ENCODE measurements at places on chromosomes 1 and 21.

- no peak for DNase-seq
These were observed 150.1 kb downstream of the PLPP3 start for GRCh38 chr1:56429288-56429687.

DNA sequence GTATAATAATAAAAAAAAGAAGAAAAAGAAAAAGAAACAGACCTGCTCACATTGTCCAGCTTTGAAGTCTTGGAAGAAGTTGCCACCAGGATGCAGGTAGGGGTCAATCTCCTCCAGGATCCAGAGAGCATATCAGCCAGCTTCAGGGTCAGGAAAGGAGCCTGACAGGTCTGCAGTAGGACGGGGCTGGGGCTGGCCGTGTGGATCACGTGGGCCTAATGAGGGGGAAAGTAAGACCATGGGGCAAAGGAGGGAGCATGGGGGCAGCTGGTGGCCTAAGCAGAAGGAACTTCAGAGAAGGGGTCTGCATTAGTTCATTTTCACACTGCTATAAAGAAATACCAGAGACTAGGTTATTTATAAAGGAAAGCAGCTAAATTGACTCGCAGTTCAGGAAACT, 19.3 kb upstream of the SMYD3 start:
- no peak for DNase-seq

DNA sequence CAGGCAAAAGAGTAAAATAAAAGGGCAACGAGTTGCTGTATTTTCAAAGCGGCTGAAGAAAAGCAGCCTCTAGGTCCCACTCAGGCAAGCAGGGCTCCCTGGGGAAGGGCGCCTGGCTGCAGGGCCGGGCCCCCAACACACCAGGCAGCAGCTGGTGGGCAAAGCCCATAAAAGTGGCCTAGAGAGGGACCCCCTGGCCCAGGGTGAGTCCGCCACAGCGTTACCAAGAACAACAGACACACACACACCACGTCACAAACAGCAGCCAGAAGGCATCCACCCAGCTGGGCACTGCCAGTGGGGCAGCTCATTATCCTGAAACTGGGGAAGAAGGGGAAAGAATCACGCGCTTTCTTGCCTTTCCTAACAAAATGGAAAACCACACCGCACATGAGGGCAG, 4.7 kb downstream of the SUMO3 start:
- DNase-seq = no peak

GRCh38 chr1:220828179-220828490, 41.4 kb downstream of the MTARC1 start:
- no peak for DNase-seq

DNA sequence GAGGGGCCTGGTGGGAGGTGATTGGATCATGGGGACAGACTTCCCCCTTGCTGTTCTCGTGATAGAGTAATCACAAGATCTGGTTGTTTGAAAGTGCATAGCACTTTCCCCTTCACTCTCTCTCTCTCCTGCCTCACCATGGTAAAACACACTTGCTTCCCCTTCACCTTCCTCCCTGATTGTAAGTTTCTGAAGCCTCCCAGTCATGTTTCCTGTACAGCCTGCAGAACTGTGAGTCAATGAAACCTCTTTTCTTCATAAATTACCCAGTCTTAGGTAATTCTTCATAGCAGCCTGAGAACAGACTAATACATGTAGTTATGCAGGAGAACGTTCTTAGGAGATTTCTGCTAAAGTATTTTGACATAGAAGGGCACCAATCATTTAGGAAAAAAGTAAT, 59.9 kb upstream of the FBXO28 start:
- DNase-seq = no peak

DNA sequence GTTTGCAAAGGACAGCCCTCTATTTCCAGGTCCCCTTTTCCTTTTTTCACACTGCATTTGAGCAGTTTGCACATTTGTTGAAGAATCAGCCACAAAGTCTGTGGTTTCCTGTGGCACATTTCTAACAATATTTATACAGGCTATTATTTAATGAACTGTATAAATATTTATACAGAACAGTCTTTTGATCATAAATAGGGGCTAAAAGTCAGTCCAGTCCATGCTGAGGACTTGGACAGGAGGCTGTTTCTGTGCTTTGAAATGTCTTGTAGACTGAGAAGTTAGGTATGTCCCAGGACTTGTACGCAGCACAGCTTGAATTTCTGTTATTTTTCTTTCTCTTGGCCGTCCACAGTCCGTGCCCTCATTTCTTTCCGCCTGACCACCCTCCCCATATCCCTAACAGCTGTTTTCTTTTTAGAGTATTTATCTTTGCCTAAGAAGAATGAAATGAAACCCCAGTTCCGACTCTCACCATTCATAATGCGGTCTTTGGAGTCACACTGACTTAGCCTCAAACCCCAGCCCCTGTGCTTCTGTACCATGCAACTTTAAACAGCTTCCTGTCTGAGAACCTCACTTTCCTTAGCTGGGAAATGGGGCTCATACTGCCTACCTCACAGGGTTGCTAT, 19.7 kb downstream of the FGGY start:
- no peak for DNase-seq

- no peak for DNase-seq
These were observed 71.7 kb upstream of the ANGPTL1 start for GRCh38 chr1:178942285-178943198.

GRCh38 chr1:61425040-61425439, 299.9 kb downstream of the TM2D1 start:
- no peak for DNase-seq

GRCh38 chr1:8523666-8524206, 205.8 kb downstream of the SLC45A1 start:
- DNase-seq = no peak

DNA sequence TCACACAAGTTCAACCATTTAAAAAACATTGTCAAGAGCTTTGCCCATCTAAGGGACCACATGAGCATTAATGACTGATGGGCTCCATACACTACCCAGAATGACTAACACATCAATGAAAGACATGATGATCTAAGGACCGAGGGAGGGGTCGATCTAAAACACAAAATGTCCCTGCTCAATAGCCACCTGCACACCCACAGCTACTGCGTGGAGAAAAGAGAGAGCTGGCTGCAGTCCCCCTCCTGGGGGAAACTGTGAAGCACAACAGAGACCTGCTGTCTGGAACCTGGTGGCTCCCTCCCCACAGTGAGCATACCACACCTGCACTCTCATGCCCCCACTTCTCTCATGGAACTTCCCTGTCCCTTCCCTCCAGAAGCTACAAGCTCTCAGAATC, 130.1 kb upstream of the ERG start:
- DNase-seq = no peak

GRCh38 chr1:238675221-238675620, 711.1 kb upstream of the CHRM3 start:
- no peak for DNase-seq

GRCh38 chr1:30864681-30865080, 43.9 kb downstream of the SDC3 start:
- DNase-seq = no peak

DNA sequence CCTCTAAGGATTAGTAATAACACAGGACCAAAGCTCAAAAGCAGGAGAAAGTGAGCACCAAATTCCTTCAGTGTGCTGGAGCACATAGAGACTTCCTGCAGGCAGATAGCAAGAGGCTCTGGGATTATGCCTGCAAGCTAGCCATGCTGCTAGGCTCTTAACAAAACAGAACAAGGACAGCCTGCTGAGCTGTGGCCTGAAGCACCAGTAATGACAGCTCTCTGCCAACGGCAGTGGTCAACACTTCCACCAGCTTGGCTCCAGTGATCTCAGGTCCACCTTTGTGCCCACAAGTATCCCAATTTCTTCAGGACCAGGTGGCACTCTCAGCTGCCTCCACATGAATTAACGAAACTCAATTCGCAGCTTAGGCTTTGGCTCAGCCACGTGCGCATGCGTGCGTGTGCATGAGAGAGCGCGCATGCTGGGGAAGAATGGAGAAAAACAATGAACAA, 64.2 kb downstream of the SLC45A1 start:
- peak; percentile 53 for DNase-seq

- no peak for DNase-seq
These were observed 20.3 kb upstream of the PTGFRN start for GRCh38 chr1:116889380-116889779.

DNA sequence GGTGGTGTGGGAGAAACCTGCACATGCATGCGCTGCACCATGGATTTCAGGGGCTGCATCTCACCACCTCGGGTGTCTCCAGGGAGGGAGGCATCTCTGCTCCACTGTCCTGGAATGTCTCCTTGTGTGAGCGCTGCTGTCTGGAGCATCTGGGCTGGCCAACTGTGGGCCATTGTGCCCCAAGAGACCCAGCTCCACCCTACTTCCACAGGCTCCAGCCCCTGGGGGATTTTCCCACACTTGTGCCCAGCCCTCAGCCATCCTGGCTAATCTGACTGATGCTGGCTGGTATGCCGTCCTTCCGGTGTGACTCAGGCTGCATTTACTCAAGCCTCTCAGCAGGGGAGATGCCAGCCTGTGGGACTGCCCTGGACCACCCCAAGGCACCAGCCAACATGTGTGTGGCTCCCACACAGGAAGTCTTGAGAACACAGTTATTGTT, 62.0 kb downstream of the TRIM11 start:
- DNase-seq = no peak

GRCh38 chr1:99603699-99604560, 42.0 kb upstream of the PALMD start:
- no peak for DNase-seq

GRCh38 chr1:210662291-210663050, 333.8 kb downstream of the HHAT start:
- no peak for DNase-seq

DNA sequence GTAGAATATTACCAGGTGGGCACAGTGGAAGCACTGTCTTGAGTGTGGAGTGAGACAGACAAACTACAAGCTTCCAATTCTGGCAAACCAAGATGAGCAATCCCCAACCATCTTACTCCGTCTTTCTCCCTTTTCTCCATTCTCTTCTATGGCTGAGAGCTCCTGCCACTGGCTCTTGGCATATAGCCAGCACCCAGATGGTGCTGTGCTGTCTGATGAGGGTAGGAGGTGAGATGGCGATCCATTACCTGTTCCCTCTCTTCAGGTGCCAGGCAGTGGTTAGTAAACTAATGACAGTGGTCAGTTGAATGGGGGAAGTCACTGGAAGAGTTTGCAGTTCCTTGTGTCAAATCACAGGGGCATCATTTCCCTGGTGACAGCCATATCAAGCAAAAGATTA, 108.4 kb downstream of the FNBP1L start:
- no peak for DNase-seq

DNA sequence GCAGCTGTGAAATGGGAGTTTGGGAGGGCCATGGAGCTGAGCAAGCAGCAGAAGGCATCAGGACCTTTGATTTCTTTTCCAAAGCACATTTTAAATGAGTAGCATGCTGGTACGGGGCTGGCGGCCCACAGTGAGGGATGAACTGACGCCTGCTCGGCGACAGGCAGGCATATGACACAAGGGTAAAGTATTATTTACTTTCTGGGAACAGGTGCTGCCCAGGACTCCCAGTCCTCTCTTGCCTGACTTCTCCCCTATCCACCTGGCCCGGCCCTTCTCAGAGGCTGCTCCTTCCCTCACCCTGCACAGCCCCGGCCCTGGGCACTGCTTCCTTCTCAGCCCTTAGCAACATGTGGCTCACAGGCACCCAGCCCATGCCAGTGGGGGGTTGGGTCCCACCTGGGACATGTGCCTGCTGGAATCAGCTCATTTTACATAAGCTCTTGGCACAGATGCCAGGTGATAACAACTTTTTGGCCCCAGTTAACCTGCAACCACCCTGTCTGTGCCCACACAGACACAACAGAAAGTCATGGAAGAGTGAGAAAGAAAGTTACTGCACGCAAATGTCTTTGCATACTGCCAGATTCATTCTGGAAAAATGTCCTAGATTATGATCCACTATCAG, 112.3 kb upstream of the GADD45A start:
- no peak for DNase-seq

DNA sequence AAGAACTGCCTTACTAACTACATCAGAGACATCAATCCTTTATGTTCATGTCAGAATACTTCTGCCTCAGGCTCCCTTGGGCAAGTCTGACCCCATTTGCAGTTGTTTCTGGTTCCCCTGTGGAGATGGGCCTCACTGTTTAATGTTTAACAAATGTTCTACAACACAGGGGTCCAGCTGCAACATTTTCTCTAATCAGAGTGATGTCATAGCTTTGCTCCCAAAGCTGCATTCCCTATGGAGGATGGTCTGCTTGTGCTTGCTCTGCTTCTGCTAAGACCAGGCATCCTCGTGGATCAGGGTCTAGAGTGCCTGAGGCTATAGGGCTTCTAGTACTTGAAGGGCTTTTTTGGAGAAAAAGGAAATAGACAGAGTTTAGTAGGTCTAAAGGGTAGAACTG, 1071.2 kb downstream of the TTLL7 start:
- no peak for DNase-seq

- no peak for DNase-seq
These were observed 25.1 kb upstream of the CLIC4 start for GRCh38 chr1:24720152-24720551.

GRCh38 chr1:234541286-234541975, 62.5 kb upstream of the TARBP1 start:
- DNase-seq = no peak

- no peak for DNase-seq
These were observed 29.4 kb upstream of the POU3F1 start for GRCh38 chr1:38076038-38076437.

GRCh38 chr1:117627546-117628130, 21.8 kb downstream of the TENT5C start:
- DNase-seq = no peak

DNA sequence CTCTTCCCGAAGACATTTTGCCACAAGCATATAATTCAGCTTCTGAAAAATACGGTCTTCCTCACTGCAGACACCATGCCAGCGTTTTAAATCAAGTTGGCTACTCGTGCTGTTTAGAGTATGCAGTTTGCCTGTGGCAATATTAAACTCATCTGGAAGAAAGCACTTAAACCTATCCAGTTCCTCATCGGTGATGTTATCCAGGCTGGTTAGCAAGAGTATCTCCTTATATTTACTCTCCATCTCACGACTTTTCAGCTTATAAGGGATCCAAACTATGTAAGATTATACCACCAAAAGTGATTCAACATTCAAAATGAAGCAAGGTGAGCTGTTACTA, 9.7 kb upstream of the IFI16 start:
- DNase-seq = peak; percentile 57

- DNase-seq = no peak
These were observed 10.5 kb downstream of the EIF3I start for GRCh38 chr1:32232558-32233304.

DNA sequence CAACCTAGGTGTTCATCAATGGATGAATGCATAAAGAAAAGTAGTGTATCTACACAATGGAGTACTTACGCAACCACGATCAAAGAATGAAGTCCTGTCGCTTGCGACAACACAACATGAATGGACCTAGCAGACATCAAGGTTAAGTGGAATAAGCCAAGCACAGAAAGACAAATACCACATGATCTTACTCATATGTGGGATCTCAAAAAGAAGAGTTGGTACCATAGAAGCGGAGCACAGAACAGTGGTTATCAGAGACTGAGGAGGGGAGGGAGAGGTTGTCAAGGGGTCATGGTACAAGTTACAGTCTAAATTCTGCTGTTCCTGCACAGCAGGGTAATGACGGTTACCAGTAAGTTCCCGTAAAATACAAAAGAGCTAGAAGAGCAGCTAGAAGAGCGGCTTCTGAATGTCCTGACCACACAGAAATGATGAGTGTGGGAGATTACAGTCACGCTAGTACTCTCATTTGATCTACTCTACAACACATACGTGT, 36.7 kb downstream of the NPHP4 start:
- no peak for DNase-seq

- DNase-seq = no peak
These were observed 494 bp downstream of the APH1A start for GRCh38 chr1:150268340-150268704.

Measured in hippocampal formation (tissue), 2 donors.